ENCODE measurements at places on chromosomes 2 and 18. TPM values are rescaled to one million over a fixed set of nuclear protein-coding genes. Genes with fewer than 3 reads are reported as not detected.

DNA sequence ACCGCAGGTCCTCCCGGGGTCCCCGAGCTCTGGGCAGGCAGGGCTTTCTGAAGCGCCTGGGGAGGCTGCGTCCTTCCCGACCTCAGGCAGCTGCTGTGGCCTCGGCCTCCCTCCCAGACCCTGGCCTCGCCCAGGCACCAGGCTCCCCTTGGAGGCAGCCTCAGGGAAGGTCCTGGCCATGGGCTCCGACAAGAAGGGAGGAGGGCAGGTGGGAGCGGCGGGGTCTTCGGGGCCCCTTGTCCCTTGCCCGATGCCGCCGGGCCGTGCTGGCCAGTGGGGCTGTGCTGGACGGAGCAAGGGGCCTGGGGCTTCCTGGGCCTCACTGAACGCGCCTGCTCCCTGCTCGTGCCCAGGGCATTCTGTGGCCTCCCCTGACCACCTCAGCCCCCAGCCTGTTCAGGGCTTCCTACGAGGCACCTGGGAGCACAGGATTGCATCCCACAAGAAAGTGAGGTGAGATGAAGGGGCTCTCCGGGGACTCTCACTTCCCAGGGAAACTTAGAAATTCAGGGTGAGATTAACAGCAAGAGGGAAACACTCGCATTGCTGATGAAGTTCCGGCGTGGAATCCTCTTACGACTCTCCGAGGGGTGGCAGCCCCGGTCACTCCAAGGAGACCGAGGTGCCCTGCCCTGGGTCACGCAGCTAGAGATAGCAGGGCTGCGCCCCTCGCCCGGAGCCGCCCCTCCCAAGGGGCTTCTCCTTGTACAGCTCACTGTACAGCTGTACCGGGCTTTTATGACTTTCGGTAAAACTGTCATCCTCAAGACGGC is 778 bp downstream of the MFSD2B start:
- no peak for DNase-seq

DNA sequence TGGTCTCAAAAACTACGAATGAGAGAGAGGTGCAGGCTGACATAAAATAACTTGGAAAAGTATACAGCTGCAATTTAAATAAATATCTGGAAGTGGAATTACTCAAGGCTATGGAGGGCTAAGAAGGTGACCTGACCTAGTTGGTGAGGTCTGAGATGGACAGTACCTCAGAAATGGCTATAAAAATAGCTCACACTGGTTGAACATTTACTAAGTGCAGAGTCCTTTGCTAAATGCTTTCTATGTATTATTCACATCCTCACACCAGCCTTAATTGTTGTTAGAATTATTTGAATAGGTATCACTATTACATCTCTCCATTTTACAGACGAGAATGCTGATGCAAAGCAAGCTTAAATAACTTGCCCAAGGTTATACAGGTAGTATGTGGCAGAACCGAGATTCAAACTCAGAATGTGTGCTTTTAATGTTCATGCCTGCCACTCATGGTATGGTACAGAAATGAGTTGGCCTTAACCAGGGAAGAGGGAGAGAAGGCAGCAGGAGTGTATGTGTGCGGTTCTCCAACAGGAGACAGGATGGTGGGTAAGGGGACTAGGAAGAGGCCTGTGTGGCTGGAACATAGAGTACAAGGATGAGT is 37.4 kb downstream of the MRPL44 start:
- DNase-seq, result no peak

- DNase-seq, result no peak
Observed at GRCh38 chr2:150392614-150393013, 94.9 kb downstream of the RND3 start.

DNA sequence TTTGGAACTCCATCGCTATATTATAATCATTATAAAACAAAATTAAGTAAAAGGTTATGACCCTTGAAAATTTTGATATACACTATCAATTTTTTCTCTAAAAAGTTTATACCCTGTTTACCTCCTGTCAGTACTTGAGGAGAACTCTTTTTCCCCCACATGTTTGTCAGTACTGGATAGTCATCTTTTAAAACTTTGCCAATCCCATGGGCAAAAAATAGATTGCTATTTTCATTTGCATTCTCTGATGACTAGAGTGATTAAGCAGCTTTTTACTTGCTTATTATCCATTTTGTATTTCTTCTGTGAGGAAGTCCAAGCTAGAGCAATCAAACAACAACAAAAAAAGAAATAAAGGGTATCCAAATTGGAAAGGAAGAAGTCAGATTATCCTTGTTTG is 76.4 kb downstream of the DGKD start:
- no peak for DNase-seq

DNA sequence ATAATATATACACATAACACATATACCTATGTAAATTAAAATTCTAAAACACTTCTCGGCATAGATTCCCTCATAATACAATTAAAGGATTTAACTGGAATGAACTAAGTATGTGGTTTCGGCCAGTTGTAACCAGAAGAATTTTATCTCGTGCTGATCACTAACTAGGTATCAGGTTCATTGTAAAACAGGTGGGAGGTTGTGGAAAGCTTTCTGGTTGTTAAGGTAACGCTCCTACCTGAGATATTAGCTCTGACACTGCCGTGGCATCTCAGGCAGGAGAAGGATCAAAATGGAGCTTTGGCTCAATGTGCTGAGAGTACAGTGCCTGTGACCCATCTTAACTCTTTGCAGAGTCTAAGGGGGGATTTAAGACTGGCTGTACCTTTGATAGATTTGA is 42.5 kb downstream of the SLC9A2 start:
- DNase-seq, result no peak

DNA sequence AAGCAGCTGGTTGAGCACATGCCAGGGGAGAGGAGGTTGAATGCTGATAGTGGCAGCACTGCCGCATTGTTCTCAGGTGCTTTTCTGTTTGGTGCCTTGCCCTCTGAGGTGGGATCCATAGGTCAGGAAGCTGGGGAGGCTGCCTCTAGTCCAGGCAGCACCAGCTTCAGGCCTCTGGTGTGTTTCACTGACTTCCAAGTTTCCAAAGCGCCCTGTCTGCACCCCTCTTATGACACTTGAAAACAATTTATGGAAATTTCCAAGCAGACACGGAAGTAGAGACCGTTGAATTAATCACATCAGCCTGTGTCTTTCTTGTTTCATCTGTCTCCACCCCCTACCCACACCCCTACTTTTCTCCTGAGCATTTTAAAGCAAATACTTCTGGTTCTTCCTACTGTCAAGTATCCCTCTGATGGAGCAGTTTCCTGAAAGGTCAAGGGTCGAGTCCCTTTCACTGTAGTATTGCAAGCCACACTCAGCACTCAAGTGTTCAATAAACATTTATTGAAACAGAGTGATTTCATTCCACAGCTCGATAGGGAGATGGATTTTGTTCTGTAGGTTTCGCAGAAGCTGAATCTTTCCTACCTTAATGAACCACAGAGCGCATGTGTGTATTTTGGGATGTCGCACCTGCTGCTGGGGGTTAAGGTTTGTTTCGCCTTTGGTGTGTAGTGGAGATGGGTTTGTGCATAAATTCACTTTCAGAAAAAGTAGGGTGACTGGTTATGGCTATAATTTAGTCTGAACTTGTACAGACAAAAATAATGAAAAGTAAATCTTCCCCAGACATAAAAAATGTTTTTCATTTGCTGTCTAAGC is 21.4 kb downstream of the DGKD start:
- DNase-seq, result no peak

DNA sequence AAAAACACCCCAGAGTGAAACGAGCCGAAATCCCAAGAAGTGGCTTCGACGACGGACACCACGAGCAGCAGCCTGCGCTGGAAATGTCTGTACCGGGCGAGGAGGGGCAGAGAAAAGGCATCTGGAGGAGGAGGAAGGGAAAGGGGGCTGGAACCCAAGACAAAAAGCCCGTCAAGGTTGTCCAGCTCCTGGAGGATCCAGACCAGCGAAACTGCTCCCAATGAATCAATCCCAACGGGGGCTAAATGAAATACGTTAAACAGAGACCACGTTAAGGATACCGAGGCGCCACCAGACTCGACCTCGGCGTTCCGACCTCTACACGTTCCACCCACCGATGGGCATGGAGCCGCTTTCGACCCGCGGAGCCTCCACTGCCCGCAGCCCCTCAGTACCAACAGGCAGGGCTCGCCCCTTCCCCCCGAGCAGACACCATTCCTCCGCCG is 400 bp downstream of the CCDC88A start:
- peak; percentile 65 for DNase-seq

- DNase-seq, result no peak
Observed at GRCh38 chr18:47265197-47265596, 13.7 kb upstream of the SKOR2 start.

DNA sequence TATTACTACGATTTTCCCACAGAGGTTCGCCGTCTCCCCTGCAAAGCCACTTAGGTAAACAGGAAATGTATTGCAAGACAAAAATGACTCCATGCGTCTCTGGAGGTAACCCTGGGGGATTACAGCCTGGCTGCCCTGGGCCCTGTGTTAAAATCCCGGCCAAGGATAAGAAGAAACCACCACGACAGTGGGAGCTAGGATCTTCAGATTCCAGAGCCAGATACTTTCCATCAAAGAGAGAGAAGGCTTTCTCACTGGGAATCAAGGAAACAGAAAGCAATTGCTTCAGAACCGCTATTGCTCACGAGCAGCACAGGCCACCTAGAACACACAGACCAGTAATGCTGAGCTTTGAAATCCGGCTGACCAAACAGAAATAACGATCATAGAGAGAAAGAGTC is 97.9 kb upstream of the ZNF516 start:
- DNase-seq, result no peak

GRCh38 chr2:67899187-67899586 is 163.6 kb downstream of the C1D start:
- no peak for DNase-seq

The TMEM131 gene
- total RNA-seq, result 11.6 TPM

Measured in SK-MEL-5 (cell line).